Stimulated activated CD4-positive, alpha-beta T cell treated with anti-CD3 and anti-CD28 coated beads, Interleukin-4, amount 100 ng/mL, for 4 hours (primary cell): ENCODE measurements at places on chromosomes 5 and 9.

DNA sequence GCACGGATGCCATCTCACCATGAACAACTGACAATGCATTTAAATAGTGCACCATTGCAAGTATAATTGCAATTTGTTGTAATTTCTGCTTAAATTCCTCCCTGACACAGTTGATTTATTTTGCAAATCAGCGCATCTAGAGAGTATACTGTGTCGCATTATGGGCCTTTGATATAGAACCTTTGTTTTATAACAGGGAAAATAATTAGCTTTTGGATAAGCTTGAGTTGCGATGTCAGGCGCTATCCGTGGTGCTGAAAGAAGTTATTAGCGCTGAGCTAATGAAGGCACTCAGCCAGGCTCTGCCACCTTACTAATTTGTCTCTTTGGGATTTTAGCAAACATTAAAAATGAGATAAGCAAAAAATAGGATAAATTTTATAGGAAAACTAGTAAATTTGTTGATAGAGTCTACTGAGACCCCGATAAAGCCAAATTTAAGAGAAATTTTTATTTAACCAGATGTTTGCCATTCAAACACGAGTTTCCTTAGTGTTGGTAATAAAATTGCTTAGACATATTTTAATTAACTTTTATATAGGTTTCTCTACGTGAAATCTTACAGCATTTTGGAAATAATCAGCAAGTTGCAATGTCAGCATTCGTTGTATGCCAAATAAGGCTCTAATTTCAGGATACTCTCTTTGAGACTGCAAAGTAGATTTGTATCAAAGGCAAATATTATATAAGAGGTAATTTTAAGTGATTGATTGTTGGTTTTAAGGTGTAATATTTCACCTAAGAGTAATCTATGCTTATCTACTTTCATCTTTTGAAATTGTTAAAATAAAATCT is 355.5 kb downstream of the TLR4 start:
- DNase-seq, result no peak

DNA sequence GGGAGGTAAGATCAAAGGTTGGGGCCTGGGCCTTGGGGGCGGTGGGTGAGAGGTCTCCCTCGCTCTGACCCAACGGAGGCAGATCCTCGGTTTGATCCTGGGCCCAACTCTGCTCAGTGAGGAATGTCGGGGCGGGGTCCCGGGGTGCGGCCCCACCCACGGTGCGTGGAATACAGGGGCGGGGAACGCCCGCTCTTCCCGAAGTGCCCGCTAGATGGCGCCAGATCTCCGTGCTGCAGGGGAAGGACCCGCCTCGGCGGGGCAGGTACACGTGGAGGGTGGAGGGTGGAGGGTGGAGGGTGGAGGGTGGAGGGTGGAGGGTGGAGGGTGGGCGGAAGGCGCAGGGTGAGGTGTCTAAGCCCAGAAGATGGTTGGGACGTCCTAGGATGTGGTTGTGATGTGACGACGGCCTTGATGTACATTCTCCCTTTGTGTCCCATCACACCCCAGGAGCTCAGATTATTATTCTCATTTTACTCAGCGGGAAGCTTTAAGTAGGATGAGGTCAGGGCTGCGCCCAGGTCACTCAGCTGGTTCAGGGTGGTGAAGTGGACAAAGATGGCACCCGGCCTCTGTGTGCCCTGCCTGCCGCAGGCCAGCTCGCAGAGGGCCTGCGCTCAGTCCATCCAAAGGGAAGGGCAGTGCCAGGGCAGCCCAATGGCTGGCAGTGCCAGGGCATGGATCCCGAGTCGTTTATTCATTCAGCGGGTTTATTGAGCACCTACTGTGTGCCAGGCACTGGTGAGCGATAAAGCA is 9.4 kb upstream of the RPS14 start:
- DNase-seq, result peak; percentile 91

- no peak for DNase-seq
These were observed 90.1 kb upstream of the RASEF start for GRCh38 chr9:83153030-83153429.

DNA sequence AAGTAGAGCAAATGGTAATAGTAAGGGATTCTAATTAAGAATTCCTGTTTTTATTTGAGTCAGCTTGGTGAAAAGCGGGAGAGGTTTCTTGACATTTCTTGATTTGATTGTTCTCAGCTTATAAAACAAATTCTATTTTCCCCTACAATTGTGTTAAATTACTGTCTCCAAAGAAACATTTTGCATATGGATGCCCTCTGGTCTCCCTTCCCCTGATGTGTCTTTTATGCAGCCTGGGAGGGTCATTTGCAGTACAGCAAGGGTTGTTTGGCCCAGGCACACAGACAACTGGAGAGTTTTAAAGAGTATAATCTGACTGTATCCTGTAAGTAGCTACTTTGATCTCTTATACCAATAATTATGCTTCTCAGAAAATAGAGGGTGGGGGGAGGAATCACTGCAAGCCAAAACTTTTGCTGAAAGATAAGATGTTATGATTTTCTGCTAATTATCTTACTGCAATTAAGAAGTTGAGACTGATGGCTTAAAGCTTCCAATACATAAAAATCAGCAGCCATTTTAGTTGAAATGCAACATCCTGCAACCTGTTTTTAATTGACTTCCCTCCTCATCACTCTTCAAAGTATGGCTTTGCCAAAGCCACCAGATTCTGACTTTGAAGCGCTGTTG is 204.1 kb upstream of the SEMA6A start:
- no peak for DNase-seq

- no peak for DNase-seq
These were observed 1088.1 kb downstream of the NR2F1-AS1 start for GRCh38 chr5:92492908-92493307.

- no peak for DNase-seq
These were observed 160.9 kb upstream of the CCNG1 start for GRCh38 chr5:163276466-163276865.

- no peak for DNase-seq
These were observed 39.3 kb upstream of the SHB start for GRCh38 chr9:38108326-38108725.

DNA sequence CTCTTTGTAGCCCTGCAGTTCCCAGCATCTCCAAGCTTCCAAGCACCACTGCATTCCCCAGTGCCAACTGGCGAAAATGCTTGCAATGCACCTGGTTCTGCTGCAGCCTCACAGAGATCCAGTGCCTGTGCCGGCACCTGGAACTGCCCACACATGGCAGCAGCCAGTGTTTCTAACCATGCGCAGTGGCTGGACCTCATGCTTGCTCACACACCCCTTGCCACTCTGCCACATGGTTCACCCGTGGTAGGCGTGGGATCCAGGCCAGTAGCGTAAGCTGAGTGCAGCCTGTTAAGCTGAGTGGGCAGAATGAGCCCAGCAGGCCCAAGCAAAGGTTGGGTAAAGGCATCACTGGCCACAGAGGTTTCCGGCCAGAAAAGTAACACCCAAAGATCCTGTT is 214.1 kb upstream of the VLDLR start:
- no peak for DNase-seq

GRCh38 chr5:110809006-110809405 is 70.2 kb downstream of the SLC25A46 start:
- DNase-seq, result no peak

DNA sequence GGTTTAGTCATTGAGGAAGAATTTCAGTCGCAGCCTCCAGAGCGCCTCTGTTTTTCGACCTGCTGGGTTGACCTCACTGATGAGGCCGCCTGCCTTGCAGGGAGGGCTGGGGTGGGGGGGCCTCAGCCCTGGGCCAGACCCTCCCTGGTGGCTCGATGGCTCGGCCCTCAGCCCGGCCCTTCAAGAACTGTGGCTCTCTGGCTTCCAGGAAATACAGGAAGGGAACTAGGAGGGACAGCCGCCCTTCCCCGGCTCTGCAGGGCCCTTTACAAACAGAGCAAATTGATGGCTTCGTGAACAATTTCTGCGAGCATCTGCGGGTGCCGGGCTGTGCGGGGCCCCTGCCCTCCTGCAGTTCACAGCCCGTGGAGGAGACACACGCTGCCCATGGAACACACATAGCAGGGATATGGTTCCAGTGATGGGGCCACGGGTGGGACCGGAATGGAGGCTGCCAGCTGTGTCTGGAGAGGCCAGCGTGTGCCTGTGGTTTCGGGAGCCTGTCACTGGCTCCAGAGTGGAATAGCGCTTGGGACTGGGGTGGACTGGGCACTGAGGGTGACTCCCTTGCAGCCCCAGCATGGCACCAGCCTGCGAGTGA is 39.6 kb downstream of the COL5A1 start:
- no peak for DNase-seq

DNA sequence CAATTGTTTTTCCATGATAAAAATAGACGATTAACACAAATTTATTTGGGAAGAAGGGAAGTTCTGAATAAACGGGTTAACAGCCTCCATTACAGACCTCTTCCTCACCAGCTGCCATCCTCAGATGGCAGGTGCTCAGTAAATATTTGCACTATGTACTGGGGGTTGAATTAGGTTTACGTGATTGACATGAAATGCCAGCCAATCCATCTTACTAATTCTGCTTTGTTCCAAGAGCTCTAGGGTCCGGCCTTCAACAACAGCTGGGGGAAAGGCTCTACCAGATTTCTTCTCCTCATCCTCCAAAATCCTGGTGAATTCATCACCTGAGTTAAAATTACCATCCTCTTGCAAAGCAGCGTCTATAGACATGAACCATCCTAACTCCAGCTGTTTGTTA is 104.6 kb downstream of the MTX3 start:
- no peak for DNase-seq

- DNase-seq, result no peak
These were observed 22.6 kb upstream of the HSPA9 start for GRCh38 chr5:138597661-138598400.

GRCh38 chr5:133192716-133193115 is 140.9 kb downstream of the HSPA4 start:
- DNase-seq, result no peak

DNA sequence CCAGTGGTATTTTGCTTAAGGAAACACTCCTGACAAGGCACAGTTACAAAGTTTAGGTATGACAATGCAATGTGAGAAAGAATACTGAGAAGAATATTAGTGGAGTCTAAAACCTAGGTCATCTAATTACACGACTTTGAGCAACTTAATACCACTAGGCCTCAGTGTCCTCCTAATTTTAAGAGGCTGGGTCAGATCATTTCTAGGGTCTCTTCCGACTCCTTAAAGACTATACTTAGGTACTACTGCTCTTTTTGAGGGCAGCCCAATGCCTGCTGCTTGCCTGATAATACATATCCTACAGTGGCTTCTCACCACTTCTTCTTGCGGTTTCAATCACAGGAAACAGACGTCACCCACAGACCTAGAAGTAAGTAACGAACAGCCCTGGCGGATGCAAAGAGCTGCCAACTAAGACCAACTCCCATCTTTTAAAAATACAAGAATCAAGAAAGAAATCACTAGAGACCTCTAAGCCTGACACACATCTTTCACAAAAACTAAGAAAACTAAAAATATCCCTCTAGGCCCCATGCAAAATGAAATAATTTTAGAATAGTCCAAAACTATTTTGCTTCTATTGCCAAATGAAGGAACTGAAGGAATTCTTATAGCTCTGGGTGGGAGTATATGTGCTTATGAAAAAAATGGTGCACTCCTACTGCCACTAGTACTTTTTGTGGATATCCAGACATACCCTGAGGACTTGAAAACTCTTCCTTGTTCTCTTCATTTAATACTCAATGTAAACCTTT is 13.1 kb downstream of the DIAPH1 start:
- DNase-seq, result peak; percentile 26

DNA sequence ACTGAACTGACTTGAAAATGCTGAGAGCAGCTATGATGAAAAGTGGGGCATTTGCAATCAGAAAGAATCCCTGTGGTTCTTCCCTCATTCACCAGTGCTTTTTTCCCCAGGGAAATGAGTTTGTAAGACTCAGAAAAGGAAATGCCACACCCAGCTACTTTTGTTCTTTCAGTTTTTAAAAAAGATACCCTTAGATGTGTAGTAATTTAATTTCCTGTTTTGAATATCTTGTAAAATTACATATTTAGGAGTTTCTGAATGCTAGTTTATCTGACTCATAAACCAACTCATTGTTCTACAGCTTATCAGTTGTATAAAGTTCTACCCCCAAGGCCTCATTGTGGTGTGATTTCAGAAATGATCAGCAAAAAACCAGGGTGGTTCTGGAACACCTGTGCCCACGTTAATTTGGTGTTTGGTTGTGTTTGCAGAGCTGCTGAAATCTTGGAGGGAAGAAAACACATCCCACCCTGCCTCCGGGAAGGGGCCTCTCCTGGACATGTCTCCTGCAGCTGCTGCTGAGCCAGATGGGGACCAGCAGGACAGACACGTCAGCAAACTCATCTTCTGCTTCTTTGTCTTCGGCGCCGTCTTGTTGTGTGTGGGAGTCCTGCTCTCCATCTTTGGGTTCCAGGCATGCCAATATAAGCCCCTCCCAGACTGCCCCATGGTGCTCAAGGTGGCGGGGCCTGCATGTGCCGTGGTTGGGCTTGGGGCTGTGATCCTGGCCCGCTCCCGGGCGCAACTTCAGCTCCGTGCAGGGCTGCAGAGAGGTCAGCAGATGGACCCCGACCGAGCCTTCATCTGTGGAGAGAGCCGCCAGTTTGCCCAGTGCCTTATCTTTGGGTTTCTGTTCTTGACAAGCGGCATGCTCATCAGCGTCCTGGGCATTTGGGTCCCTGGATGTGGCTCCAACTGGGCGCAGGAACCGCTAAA is 2.8 kb downstream of the TMEM171 start:
- DNase-seq, result no peak

DNA sequence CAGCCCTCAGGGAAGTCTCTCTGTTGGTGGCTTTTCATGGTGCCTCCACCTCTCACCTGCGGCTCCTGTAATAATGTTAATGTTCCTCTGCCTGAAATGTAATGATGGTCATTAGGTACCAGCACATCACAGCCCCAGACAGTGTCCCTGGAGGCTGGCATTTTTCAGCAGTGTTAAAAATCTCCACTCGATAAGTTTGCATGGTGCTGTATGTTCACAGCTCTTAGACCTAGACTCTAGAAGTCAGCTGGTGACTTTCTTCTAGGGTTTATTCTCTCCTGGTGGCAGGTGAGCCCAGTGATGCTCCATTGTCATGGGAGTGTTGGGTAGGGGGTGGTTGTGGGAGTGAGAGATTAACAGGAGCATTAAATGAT is 53.1 kb downstream of the GPR107 start:
- no peak for DNase-seq

GRCh38 chr5:40679148-40679912 is 385 bp upstream of the PTGER4 start:
- peak; percentile 91 for DNase-seq

DNA sequence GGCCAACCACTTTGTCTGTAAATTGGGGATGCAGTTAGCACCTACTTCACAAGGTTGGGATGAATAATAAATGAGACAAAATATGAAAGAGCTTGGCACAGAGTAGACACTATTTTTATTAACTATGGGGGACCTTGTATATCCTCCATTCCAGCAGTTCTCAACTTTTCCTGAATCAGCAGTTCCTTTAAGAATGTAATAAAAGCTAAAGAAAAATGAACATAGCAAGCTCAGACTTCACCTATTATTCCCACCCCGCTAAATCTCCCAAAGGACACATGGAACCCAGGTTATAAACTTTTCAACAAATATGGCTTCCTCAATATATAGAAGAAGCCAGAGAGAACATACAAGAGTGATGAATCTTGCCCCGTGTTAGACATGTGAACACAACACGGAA is 32.0 kb upstream of the TTC1 start:
- DNase-seq, result no peak
